ENCODE measurements at places on chromosomes 2 and 18.

DNA sequence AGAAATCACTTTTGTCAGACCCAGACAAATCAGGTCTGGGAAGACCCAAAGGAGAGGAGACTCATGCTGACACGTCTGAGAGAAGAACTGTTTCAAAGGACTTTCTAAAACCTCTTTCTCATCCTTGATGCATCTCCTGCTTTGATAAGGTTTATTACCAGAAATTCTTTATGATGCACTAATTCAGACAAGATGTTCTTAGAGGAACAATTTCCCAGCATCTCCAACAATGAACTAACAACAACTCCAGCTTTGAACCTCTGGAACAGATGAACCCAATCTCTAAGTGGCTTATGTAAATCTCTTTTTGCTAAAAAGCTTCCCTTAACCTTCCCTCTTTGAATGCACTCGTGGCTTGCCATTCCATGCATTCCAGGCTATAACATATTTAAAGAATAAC is 15.9 kb upstream of the SERPINB11 start:
- no peak for DNase-seq

DNA sequence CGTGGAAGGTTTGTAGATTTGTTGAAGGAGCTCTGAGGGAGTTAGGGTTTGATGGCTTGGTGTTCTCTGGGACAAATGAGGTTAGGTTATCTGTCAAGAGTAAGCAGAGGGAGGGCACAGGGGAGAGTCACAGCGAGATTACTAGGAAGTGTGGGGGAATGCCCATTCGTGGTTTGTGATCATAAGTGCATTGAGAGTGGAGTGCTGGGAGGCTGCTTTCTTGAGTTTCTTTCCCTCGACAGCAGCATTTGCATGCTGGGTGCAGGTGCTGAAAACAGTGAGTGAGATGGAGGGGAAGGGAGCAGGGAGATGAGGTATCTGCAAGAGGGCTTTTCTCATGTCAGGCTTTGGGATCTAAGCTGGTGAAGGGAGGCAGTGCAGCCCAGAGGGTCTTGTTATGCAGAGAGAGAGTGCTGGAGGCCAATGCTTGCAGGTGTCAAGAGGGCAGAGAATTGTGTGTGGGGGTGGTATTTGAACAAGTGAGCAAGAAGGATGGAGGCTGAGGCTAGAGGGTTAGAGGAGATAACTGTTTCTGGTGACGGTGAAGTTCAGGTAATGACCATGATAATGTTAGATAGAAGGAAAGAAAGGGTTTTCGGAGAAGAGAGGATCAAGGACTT is 8.8 kb downstream of the RALB start:
- no peak for DNase-seq

DNA sequence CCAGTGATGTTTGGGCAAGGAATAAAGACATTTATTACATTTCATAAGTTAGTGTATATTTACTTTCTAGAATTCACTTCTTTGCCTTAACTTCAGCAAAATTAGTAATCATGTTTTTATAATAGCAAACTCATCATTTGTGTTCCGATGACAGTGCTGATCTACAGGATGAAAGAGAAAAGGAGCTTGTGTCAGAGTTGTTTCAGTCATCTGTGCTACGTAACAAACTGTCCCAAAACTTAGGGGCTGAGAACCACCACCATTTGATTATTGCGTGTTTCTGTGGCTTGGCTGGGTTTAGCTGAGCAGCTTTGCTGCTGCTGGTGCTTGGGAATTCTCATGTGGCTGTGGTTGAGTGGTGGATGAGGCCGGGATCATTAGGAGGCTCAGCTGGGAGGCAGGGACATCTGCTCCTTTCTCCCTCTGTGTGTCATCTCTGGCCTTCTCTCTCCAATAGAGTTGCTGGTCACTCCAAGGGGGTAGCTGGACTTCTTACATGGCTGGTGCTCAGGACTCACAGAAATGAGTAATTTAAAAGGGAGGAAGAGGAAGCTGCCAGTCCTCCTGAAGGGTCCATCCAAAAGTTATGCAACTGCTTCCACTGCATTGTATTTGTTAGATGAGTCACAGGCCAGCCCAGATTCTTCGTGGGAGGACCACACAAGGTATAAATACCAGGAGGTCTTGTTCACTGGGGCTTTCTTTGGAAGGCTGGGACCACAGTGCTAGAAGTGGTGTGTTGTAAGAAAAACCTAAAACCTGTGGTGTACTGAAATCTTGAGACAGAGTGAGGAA is 43.4 kb upstream of the HAAO start:
- no peak for DNase-seq

DNA sequence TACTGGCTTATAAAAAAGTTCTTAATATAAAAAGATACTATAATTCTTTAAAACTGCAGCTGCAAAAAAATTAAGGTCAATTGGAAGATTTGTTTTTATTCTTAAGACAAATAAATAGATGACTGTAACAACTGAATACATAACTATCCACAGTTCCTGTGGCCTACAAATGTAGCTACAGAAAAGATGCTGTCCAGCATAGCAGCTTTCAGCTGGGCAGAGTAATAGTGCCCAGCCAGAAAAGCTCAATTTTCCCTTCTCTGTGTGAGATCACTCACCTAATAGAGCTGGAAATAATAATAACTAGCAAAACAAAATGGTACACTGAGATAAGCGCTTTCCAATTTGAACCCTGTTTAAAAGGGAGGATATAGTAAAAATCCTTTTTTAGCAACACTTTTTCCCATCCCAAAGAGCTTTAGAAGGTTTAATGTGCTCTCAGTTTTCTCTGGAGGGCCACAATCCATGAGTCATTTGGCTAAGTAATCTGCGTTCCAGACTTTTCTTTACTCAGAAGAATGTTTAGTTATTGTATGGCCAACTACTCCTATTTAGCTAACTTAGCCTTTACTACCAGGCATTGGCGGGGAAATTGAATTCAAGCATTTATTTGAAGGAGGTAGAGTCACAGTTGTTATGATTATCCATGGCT is 158.1 kb upstream of the SLC39A10 start:
- DNase-seq = no peak

- no peak for DNase-seq
Measured at GRCh38 chr2:66437109-66437690, 2.3 kb downstream of the MEIS1 start.

DNA sequence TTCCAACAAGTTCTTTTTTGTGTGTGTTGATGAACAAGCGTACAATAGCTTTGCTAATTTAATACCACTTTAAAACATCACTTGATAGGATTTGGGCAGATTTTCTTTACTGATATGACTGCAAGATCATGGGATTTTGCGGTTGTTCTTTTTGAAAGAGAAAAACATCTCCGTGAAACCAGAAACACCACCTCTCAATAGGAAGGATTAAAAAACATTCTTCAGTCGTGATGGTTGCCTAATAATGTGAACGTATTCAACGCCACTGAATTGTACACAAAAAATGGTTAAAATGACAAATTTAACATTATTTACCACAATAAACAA is 19.3 kb downstream of the RBMS1 start:
- no peak for DNase-seq

GRCh38 chr2:53460347-53460746 is 307.3 kb upstream of the CHAC2 start:
- DNase-seq = no peak

DNA sequence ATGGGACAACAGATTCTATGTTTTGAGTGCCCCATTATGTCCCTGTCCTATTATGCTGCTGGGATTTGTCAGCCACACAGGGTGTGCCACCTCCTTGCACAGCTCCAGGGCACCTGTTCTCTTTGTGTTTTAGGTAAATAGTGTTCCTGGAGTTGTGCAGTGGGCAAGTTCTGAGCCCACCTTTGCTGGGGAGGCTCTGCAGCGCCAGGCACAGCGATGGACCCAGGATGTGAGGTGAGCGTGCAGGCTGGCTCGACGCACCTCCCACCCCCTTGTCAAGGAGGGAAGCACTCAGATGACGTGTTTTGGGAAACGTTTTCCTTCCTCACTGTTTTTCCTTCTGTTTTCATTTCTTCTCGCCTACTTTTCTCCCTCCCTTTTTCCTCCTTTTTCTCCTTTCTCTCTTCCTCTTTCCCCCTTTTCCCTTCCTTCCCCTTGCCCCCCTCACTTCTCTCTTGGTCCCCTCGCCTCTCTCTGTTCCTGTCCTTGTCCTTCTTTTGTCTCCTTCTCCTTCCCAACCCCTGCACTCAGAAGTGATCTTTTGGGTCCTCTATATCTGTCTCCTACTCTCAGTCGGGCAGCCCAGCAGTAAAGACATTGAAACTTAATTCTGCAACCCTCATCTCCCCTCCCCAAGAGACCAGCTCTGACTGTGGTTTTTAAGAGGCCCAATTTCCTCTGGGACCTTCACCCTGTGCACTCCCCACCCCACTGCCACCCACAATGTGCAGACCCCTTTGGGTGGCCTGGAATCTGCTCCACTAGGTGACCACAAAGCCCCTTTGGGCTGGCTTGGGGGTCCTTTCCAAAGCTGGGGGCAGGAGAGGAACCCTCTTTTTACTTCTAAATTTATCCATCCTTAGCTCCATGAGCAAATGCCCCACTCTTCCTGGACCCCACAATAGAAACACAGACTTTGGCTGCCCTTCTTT is 104.0 kb downstream of the MCFD2 start:
- DNase-seq = no peak

DNA sequence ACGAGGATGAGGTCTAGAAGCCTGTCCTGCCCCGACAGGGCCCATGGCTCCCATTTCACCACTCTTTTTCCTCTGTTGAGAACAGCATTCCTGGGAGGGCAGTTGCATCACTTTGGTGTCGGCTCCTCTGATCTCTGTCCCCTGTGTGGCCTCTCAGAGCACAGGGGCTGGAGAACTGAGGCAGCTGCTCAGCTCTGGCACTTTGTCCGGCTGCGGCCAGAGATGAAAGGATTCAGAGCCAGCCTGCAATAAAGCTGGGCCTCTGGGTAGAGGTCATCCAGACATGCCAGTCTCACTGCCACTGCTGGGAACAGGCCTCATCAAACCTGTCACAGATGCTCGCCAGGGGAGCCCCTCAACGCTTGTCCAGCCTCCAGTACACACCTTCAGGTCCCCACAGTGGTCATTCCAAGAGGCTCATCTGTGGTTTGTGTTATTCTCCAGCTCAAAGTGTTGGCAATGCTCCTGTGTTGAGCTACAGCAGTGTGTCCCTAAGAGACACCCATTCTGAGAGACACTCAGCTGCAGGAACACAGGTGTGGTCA is 13.1 kb upstream of the ROCK2 start:
- no peak for DNase-seq

- DNase-seq = no peak
Measured at GRCh38 chr18:48079885-48080284, 149.4 kb upstream of the SMAD2 start.

- no peak for DNase-seq
Measured at GRCh38 chr18:32362484-32362883, 108.2 kb downstream of the GAREM1 start.

- no peak for DNase-seq
Measured at GRCh38 chr18:12886498-12887126, 2.6 kb upstream of the PTPN2 start.

- no peak for DNase-seq
Measured at GRCh38 chr2:237466211-237466610, 20.8 kb upstream of the MLPH start.

DNA sequence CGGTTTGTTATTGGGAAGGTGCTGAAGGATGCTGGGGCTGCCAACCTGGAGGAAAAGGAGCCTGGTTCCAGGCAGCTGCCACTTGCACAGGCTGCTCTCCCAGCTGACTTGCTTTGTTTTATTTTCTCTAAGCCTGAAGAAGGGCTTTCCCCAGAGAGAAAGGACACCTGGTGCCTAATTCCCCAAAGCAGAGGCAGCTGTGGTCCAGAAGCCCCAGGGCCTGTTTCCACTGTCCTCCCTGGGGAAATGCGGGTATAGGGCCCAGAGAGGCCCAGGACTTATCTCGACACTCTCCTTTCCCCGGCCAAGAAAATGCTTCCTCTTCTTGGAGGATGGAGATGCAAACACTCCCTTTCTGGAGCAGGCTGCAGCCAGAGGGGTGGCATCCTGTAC is 30.1 kb downstream of the INO80C start:
- DNase-seq = no peak

DNA sequence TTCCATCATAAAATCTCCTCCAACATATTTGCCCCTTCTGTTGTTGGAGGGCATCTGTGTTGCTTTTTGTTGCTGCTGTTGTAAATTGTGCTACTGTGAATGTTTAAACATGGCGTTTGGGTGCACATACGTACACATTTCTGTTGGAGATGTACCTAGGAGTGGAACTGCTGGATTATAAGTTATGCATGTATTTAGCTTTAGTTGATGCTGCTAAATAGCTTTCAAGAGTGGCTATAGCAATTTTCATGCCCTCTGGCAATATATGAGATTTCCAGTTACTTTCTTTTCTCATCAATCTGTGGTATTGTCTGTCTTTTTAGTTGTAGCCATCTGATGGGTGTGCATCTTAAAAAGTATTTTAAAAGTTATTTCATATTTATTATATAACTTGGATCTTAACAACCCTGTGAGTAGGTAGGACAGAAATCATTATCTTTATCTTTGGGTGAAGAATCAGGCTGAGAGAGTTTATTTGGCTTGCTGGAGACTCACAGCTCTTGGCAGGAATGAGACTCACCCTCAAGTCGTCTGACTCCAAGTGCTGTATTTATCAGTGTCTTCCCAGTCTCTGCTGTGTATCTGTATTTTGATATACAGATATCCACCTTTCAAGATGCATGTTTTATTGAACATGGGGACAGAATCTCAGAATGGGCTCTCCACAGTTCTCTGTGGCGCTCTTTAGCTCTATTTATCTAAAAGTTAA is 16.9 kb downstream of the ZNF236 start:
- no peak for DNase-seq

GRCh38 chr2:199581408-199581807 is 123.7 kb upstream of the SATB2 start:
- DNase-seq = no peak

DNA sequence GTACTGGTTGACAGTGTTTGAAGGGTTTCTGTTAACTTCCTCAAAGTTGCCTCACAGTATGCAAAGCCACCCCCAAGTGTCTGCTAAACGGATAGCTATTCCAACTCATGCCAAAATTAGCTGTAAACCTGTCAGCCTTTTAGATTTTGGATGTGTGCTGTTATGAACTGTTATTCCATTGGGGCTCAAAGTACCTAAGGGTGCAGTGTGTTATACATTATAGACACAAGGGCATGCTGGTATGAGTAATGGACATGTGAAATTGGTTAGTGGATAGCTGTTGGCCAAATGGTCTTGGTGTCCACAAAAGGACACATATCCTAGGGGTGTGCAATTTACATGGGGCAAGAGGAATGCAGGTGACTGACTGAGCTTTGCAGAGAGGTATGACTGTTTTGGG is 33.7 kb upstream of the CCBE1 start:
- DNase-seq = no peak

DNA sequence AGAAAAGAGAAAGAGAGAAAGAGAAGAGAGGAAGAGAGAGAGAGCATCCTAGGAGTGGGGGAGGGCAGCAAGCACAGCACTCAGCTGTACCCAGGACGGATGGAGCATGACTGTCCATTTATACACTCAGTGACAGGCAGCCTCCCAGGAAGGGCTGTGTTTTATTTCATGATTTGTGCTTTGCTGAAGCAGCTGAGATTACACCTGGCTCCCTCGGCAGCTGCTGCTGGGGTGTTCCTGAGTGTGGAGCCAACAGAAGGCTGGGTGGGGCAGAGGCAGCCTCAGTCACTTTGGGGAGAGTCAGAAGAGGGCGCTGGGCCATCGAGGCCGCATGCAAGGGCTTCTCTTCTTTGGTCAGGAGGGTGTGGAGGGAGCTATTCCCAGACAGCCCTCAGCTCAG is 47.8 kb upstream of the TEX51 start:
- no peak for DNase-seq

GRCh38 chr18:49081511-49082155 is 130.9 kb upstream of the SMAD7 start:
- DNase-seq = no peak

Data from CD4-positive, alpha-beta T cell (primary cell).